ENCODE measurements at places on chromosomes 1 and 21.
A peak's percentile ranks its signal among the peaks of the same experiment; 100 is the strongest.

DNA sequence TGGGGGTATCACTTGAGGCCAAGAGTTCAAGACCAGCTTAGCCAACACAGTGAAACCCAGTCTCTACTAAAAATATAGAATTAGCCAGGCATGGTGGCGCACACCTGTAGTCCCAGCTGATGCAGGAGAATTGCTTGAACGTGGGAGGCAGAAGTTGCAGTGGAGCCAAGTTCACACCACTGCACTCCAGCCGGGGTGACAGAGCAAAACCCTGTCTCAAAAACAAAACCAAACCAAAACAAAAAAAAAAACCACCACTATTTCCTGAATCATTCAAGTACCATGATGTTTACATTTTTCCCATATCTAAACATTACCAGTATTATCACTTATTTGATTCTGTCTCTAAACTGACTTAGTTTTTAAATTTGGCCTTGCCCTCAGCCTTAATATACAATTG is 29.5 kb downstream of the TUT4 start:
- DNase-seq = no peak

- no peak for DNase-seq
These were observed 14.1 kb upstream of the DPT start for GRCh38 chr1:168742994-168743650.

DNA sequence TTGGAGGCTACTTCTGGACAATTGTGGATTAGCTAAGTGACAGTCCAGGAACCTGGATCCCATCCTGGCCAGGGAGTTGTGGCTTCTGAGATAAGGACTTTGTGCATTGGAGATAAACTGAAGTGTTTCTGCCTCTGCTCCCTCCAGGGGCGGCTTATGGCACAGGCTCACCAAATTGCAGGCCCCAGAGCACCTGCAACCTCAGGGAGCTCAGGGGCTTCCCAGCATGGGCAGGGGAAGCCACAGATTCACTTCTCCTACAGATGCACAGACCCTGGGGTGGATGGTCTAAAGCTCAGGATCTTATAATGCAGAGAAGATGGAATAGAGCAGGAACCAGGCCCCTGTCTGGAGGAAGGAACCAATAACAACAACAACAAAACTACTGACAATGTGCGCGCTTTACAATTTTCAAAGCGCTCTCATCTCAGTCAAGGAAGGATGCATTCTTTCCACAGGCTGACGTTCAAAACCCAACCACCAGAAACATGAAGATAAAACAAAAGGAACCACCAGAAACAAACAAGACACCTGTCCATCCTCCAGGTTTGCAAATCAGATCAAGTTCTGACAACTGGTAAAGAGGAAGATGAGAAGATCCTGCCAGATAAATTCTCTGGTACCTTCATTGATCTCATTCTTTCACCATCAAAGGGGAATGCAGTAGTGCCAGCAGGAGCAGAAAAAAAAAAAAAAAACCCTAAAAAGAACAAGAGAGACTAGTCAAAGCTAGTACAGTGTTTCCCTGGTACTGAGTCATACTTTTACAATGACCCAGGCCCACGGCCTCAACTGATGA is 121.0 kb upstream of the IRF2BP2 start:
- DNase-seq = peak; percentile 88

GRCh38 chr1:55232448-55233144 is 17.4 kb upstream of the USP24 start:
- no peak for DNase-seq

- no peak for DNase-seq
These were observed 14.8 kb upstream of the DDR2 start for GRCh38 chr1:162617513-162617912.

DNA sequence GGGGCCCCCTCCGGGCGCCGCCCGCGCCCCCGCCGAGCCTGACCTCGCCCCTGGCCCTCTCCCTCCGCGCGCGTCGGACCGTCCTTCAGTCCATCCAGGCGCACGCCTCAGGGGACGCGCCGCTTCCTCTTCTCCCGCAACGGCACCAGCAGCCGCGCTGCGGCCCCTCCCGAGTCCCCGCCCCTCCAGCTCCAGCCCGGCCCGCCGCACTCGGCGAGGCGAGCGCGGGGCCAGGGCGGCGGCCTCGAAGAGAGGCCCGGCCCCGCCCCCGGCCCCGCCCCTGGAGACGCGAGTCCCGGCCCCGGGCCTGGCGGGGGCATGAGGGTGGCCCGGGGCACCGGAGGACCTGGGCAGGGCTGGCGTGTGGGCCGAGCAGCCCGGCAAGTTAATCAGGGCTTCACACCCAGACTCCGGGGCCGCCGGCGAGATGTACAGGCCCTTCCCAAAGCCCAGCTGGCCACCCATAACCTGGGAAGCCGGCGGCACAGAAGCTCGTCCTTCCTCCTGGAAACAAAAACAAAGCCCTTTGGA is at the start of gene IGSF3:
Gene IGSF3 (minus strand): TSS at position 159 of the 531 bp plus-strand sequence. CDS start 1,407 bp downstream, outside the sequence.
- peak; percentile 58 for DNase-seq
